ENCODE measurements at places on chromosomes 1 and 21.

- DNase-seq = peak; percentile 44
These were observed 148.5 kb downstream of the GDAP2 start for GRCh38 chr1:117780687-117781475.

GRCh38 chr1:59292562-59292961 lies 4.3 kb upstream of the FGGY start:
- DNase-seq = no peak

GRCh38 chr1:15526490-15527339 lies at the start of gene DNAJC16:
DNAJC16 (plus strand) TSS chr1:15526848; CDS start chr1:15529106, 2,258 bp downstream.
- peak; percentile 91 for DNase-seq

- DNase-seq = no peak
These were observed 15.6 kb upstream of the NCMAP start for GRCh38 chr1:24540051-24540905.

DNA sequence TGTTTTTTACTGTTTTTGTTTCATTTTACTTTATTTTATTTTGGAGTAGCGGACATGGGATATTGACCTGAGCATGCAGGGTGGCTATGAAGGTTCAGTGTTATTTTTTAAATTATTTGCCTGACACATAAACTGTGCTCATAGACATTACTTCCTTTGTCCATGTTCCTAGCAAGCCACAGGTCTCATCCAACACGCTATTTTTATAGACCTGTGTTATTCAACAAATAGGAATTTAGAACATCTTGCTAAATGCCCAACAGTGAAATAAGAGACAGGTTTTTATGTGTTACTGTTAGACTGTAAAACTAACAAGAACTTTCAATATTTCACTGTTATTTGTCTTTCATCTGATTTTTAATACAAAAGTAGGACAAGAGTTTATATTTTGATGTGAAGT lies 756.4 kb downstream of the KCNT2 start:
- DNase-seq = no peak

- DNase-seq = peak; percentile 91
These were observed 2.7 kb downstream of the TMEM200B start for GRCh38 chr1:29120947-29121485.

GRCh38 chr1:69930396-69930795 lies 275.0 kb downstream of the LRRC40 start:
- no peak for DNase-seq

DNA sequence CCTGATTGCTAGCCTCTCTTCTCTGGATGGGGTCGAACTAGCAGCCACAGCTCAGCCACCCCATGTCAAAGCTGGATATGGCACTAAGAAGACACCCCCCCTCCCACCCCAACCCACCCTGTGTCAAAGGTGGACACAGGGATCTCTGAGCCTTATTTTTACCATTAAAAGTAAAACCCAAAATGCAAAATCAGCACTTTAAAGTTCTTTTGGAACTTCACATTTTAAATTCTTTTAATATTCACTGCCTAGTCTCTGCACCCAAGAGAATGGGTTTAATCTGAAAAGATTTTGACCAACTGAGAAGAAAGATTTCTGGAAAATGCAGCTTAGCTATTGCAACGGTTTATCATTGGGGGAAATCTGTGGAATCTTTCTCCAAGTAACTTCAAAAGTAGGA lies 167.6 kb downstream of the TGFBR3 start:
- no peak for DNase-seq

DNA sequence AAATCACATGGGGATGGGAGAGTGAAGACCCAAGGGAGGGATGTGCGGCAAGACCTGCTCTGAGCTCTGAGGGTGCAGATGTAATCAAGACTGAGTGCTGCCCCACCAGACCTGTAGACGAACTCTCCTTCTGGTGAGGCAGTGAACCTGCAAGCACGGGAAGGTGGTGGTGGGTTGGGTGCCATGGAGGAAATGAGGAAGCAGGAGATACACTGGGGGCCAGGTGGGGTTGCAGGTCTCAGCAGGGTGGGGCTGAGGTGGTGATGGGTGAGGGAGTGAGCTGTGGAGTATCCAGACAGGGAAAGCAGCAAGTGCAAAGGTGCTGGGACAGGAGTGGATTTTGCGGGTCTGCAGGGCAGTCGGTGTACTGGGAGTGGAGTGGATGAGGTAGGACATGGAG lies 102.3 kb downstream of the KCNJ15 start:
- no peak for DNase-seq

DNA sequence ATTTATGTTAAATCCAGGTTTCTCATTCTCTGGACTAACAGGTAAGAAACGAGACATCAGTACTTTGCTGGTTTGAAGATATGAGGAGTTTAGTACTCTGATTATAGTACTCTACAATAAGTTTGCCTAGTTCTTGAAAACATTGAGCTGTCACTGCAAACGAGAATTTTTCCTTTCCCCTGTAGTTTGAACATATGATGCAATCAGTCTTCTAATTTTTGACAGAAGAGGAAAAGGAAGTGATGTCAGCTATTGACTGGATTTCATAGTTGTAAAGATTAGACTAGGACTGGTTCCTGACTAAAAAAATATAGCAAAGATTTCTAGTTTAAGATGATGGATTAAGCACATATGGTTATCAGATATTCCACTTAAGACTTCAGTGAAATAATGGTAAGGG lies 461.9 kb downstream of the LRRIQ3 start:
- no peak for DNase-seq

- DNase-seq = no peak
These were observed 38.2 kb downstream of the ARID1A start for GRCh38 chr1:26733982-26734381.

- no peak for DNase-seq
These were observed 81.6 kb upstream of the KCNE2 start for GRCh38 chr21:34282223-34282622.

GRCh38 chr1:167455786-167456446 lies 62.4 kb downstream of the CD247 start:
- DNase-seq = peak; percentile 78

- DNase-seq = no peak
These were observed 301.7 kb downstream of the NTNG1 start for GRCh38 chr1:107442551-107442950.

DNA sequence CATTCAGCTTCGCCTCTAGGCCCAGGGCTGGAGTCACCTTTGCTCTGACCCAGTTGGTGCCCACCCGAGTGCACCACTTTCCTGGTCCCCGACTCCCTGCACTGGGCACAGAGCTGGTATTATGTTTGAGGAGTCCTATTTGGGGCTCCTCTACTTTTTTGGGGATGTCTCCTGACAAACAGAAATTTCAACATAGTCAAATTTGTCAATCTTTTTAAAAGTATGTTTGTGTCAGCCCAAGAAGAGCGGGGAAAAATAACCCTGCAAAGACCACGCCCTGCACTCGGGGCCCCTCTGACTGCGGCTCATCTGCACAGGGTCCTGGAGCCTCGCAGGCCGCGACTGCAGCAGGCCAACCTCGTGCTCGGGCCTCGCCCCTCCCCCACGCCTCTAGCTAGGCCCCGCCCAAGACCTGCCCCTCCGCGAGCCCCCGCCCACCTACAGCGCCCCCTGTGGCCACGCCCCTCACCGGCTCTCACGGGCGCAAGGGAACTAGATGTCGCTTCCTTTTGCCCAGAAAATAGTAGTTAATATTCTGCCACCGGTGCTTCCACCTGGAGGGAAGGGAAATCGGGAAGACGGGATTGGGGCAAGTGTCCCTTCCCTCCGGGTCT lies 11.4 kb downstream of the FAM229A start:
- DNase-seq = peak; percentile 95

DNA sequence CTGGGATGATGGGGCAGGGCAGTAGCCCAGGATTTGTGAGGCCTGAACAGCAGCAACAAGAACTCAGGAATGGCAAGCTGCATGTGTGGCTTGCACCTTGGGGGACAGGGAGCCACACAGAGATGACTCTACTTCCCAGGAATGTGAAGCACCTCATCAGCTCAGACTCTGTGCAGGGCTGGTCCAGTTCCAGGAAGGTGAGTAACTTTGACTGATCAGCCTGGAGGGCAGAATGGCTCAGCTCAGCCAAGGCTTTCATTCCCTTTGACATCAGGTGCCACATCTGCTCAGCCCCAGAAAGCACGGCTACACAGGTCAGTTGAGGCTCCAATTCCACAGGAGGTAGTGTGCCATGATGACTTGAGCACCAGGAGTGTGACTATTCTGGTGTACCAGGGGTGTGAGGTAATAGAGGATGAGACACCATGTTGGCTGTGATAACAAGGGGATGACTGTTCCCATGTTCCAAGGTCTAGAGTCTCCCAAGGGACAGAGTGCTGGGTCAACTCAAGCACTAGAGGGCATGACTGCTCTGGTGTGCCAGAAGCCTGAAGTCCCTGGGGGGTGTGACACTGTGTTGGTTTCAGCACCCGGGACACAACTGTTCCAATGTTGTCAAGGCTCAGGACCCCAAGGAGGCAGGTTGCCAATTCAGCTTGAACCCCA lies 625.8 kb upstream of the ADGRL2 start:
- DNase-seq = no peak

DNA sequence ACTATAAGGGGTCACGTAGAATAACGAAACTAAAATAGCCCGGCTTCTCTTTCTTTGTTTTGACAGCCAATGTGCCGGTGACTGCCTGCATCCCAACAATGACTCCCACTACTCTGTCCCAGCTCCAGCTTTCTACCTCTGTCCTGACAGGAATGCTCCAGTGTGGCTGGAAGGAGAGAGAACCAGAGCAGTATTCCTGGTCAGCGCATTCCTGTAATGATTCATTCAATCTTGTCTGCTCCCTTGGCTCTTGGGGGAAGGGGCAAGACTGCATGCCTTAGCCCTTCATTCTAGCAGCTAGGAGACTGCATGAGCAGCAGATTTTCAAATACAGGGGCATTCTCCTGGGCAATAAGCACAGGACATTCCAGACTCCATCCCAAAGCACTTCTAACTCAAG lies 132.1 kb upstream of the PRMT6 start:
- DNase-seq = no peak

GRCh38 chr1:37274486-37274885 lies 199.9 kb upstream of the ZC3H12A start:
- no peak for DNase-seq

DNA sequence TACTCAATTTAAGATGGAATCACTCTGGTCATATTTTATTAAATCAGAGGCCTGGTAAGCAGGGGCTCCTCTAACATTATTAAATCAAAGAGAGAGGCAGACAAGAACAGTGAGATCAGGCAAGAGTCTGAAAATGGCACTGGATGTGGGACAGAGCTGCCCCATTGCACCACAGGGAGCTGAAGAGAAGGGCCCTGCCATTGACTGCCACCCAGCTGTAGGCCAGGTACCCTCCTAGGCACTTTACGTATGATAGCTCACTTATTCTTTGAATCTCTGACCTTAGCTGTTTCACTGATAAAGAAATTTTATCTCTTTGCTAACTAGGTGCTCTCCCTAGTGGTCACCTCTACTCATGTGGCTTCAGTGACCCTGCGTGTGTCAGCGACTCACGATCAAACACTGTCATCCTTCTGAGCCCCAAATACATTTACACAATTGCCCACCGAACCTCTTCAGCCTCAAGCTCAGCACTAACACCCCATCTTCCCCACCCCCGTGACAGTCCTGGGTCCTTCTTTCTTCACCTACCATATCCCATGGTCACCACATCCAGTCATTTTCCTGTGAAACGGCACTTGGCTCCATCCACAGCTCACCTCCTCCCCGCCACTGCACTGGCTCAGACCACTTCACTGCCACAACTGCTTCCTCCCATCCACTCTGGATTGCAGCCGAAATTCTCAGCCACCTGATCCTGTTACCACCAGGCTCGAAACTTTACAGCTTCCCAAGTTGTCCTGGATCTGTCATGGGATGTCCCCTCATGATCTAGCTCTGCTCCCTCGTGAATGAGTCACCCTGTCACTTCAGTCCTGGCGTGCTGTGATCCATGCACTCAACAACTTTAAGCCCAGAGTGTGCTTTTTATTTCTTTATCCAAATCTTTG lies 97.3 kb upstream of the SYT6 start:
- DNase-seq = no peak

GRCh38 chr1:190908246-190908645 lies 430.6 kb upstream of the BRINP3 start:
- no peak for DNase-seq

GRCh38 chr21:46052703-46053651 lies 44.9 kb upstream of the COL6A2 start:
- DNase-seq = no peak
